ENCODE measurements at places on chromosomes 6 and 20.

- no peak for DNase-seq
Measured at GRCh38 chr6:161199850-161200249, 74.0 kb downstream of the AGPAT4 start.

DNA sequence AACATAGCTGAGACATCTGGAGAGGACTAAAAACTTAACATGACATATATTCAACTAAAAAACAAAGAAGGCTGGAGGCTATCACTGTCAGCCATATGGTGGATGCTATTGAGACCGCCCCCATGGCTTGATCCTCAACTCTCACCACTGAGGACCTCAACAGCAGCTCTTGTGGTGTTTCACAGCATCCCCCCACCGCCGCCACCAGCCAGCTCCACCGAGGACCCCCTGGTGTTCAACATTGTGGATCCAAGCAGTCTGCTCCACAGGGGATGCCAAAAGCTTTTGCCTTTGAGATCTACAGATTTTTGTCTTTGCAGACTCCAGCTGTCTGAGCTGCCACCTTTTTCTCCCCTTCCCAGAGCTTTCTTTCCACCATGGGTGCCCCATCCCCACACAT, 64.6 kb downstream of the NUS1 start:
- no peak for DNase-seq

- DNase-seq = no peak
Measured at GRCh38 chr6:41325446-41326066, 9.9 kb upstream of the NCR2 start.

GRCh38 chr20:17807651-17808050, 107.9 kb downstream of the BANF2 start:
- no peak for DNase-seq

DNA sequence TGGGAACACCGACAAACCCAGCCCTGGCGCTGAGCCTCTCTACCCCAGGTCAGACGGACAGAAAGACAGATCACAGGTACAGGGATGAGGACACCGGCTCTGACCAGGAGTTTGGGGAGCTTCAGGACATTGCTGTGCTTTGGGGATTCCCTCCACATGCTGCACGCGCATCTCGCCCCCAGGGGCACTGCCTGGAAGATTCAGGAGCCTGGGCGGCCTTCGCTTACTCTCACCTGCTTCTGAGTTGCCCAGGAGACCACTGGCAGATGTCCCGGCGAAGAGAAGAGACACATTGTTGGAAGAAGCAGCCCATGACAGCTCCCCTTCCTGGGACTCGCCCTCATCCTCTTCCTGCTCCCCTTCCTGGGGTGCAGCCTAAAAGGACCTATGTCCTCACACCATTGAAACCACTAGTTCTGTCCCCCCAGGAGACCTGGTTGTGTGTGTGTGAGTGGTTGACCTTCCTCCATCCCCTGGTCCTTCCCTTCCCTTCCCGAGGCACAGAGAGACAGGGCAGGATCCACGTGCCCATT, 15.3 kb downstream of the VEGFA start:
- no peak for DNase-seq

DNA sequence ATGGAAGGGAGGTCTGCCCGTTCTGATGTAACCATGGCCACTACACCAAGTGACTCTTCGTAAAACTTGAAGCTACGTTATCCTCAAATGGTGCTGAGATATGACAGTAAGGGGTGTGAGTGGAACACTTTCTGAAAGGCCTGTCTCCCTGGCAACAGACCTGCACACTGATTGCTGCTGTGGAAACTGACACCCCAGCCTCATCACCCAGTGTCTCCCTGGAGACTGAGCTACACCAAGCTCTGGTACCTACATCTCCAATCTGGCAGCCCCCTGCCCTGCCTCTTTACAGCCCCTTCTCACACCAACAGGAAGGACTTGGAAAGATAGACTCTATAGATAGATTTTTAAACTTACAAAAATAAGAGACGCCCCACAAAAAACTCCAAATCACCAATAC, 13.2 kb downstream of the PI16 start:
- DNase-seq = no peak

- DNase-seq = no peak
Measured at GRCh38 chr20:13865156-13865555, 80.3 kb downstream of the NDUFAF5 start.

- no peak for DNase-seq
Measured at GRCh38 chr6:99846006-99846405, 148.0 kb downstream of the MCHR2 start.

- DNase-seq = no peak
Measured at GRCh38 chr6:156031516-156031915, 575.9 kb upstream of the NOX3 start.

DNA sequence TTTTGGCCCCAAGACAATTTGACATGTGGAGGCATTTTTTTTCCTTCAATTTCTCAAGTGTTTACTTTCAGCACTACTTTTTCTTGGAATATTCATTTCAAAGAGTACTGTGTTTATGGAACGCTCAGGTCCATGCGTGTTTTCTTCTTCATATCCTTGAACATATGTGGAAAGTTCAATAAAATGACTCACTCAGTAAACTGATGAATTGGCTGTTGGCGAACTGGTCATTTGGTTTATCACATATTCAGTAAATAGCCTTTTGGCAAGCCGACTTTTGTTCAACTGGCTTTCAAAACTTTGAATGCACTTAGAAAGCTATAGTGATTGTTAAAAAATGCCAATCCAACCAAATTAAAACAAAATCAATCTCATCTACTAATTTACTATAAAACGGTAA, 964.6 kb upstream of the SLC35B3 start:
- DNase-seq = no peak

DNA sequence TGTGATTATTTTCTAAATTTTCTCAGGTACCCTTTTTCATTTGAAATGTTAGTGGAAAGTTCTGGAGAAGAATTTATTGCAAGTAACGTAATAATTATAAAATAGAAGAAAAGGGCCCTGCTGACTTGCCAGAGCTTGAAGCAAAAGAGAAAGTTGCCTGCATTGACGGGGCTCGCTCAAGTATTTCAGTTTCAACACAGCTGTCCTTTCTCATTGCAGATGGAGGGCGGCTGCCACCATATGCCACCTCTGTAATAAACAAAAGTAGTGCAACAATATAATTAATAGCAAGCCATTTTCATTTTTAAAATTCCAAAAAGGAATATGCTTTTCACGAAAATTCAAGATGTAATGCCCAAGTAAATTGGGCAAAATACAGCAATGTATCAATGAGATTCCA, 246.2 kb downstream of the PACRG start:
- DNase-seq = no peak

- DNase-seq = no peak
Measured at GRCh38 chr6:15966000-15966520, 162.8 kb upstream of the MYLIP start.

GRCh38 chr6:163344411-163344810, 70.1 kb upstream of the QKI start:
- no peak for DNase-seq

DNA sequence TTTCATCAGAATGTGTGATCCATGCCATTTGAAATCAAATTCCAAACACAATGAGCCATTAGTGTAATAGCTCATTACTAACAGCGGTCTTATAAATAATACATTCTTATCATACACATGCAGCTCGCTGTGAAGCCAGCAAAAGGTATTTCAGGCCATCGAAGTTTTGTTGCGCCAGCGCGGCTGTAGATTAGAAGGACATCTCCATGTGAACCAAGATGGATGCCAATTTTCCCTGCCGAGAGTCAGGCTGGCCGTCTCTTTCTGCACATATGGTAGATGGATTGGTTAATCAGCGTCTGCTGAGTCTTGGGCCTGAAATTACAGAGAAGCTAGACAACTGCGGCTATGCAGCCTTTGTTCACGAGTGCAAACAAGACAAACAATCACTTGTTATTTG, 44.1 kb downstream of the CFAP61 start:
- no peak for DNase-seq

DNA sequence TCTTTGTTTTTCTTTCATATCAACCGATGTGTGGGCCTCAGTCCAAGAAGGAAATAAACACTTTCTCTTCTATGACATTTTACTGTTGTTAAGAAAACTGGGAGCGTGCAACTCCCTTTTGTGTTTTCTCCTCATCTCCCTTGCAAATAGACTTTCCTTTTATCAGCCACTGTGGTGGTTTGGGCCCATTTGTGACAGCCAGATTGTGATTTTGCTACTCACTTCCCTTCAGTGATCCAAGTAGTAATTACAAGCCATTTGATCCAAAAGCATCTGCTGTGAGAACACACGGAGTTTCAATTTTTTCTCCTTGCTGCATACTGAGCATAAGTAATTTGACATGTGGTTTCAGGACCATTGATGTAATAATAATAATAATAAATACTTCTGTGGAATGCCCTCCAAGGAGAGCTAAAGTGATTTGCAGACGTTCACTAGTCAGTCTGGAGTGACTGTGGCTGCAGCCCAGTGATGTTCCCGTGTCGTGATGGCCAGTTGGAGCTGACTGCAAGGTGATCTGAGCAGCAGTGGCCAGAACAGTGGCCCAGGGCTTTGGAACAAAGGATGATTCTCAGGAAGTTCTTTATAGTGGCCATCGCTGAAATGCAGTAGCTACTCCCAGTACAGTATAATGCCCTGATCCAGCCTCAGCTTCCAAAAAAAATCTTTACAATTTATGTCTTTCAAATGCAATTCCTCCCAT, 91.9 kb upstream of the CLDN20 start:
- no peak for DNase-seq

DNA sequence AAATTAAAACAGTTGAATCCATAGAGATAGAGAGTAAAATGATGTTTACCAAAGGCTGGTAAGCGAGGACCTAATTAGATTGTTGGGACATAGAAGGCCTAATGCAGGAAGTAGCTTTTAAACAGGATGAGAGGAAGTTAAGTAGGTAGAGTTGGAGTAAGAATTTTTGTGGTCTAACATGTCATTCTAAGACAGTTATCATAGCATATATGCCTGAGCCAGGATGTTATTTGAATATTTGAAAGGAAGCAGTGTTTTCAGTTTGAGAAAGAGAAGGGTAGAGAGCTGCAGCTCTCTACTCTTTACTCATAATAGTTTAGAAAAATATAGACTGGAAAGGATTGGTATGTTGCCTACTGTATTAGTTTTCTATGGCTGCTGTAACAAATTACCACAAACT, 121.6 kb downstream of the MEI4 start:
- DNase-seq = no peak

- DNase-seq = no peak
Measured at GRCh38 chr20:49320460-49320859, 42.6 kb upstream of the ZNFX1 start.

- DNase-seq = no peak
Measured at GRCh38 chr6:161363286-161363685, 89.4 kb upstream of the AGPAT4 start.

DNA sequence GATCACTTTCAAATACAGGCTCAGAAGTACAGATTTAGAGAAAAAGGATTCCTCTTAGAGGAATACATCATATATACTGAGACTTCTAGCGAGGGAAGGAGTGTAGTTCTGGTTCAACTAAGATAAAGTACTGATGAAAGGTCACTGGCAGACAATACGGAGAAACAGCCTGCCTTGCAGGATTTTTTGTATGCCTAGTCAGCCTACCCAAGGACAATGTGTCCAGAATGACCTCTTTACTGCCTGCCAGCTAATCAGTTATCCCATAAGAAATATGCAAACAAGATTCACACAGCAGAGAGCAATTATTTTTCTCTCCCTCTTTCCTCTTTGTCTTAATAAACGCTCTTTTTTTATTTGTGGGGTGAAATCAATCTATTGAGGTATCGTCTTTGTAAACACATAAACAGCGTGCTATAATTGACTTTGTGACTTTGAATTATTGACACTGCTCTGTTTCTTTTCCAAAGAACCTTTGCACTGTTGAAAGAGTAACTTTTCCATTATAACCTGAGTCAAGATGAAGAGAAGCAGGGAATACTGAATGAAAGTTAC, 1.4 kb upstream of the TSPYL4 start:
- DNase-seq = no peak

DNA sequence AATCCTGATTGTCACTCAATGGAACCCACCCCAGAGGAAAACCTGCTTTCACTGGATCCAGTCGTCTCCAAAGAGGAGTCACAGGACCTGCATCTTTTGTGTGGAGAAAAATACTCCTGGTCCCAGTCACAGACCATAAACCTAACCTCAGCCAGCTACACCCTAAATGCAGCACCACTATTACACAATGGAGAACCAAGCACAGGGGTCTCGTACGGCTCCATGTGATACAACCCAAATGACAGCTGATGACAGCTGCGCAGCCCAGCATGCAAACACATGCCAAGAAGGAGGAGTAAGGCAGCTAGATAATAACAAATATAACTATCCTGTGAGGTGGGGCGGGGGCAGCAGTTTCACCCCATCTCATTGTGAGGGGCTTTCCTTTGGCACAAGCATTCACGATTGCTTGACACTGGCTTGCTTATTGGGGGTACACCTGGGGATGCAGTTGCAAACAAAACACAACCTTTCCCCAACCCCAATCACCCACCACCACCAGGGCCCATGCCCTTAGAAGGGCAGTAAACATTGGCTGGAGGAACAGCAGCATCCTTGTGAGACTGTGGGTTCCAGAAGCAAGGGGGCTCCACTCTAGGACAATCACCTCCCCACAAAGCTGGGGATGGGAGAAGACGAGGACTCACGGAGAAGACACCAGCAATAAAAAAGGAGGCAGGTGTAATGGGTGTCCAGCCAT, 51.5 kb downstream of the TRERF1 start:
- DNase-seq = no peak

DNA sequence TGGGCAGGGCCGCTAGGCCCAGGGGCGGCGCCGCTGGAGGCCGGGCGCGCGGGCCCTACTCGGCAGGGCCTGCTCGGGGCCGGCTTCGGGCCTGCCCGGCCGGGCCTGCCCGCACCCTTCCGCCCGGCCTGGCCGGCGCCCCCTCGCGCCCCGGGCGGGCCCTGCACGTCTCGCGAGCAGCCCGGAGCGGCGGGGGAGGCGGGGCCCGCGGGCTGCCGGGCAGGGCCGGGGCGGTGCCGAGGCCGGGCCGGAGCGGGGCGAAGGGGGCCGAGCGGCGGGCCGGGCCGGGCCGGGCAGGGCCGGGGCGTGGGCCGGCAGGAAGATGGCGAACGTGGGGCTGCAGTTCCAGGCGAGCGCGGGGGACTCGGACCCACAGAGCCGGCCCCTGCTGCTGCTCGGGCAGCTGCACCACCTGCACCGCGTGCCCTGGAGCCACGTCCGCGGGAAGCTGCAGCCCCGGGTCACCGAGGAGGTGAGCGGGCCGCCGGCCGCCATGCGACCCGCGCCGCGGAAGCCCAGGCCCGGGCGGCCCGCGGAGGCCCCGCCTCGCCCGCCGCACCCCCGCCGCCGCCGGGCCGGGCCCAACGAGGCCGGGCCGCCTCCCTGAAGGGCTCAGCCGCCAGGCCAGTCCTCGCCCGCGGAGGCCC, at the start of gene NPEPL1:
Gene NPEPL1 (plus strand): TSS at position 222 of the 647 bp plus-strand sequence. CDS start 101 bp downstream, at position 323.
- DNase-seq = peak; percentile 8

DNA sequence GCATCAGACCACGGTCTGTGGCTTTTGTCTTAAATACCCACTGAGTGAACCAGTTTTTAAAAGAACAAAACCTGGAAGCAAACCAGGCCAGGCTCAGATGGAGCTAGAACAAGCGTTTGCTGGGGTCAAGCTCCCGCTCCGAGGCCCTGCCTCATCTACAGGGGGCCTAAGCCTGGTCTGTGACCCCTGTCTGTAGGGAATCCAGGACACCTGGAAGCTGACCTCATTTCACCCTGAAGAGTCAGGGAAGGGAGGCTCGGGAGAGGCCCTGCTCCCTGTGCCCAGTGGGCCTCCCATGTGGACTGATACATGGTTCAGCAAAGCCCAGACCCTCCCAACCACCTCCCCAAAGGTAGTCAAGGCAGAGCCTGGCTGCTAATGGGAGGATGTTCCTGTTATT, 26.8 kb upstream of the DLGAP4 start:
- no peak for DNase-seq

GRCh38 chr6:20265842-20266241, 53.6 kb upstream of the MBOAT1 start:
- no peak for DNase-seq
